Activated CD4-positive, alpha-beta T cell treated with anti-CD3 and anti-CD28 coated beads, Interleukin-2, amount 50 U/mL, for 24 hours (primary cell): ENCODE measurements at places on chromosomes 3 and 15.

DNA sequence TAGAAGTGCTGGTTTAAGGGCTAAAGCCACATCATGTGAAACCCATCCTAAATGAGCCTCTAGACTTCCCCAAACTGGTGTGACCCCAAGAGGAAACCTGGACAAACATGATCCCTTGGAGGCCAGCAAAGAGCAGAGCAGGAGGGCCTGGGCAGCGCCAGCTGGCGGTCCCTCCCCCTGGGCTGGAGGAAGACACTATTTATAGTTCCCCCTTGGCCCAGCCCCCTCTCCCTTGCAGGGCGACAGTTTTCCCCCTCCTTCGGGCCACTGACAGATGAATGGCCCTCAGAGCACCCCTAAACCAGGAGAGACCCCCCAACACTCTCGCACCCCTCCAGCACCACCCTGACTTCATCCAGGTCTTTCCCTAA, 2.9 kb downstream of the UCN2 start:
- DNase-seq, result no peak

DNA sequence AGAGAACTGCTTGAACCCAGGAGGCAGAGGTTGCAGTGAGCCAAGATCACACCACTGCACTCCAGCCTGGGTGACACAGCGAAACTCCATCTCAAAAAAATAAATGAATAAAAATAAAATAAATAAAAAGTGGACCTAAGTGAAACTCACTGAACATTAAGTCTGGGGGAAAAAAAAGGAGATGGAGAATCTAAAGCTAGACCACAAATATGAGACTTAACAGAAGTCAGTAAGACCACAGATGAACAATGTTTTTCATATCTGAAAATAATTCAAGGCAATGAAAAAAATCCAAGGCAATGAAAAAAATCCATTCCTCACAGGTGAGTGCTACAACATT, 18.6 kb downstream of the ANXA2 start:
- DNase-seq, result no peak

GRCh38 chr3:48410205-48411040, 19.5 kb downstream of the PLXNB1 start:
- DNase-seq, result no peak

DNA sequence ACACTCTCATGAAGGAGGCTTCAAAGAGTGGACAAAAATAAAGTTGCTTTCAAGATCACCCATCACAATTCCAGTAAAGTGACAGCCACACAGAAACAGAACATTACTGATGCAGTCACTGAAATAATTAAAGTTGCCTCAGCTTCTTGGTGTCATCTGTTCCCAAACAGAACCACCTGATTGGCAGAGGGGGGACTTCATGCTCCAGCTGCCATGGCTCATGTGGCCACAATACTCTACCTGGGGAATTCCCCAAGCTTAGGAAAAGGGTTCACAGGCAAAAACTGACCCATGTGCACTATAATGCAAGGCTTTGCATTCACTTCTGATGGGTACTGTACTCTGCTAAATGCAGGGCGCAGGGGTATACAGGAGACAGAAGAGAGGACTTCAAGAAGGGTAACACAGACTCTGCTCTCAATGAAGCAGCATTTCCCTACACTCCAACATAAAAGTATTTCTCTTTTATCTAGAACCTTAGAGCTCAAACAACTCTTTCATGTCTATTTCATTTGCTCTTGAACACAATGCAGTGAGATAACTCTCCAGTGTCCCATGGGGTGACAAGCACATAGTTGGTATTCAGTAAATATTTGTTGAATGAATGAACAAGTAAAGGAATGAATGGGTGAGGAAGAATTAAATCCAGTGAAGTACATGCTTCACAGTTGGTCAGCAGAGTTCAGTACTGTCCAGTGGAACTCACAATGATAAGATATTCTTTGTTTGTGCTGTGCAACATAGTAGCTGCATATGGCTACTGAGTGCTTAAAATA, 8.6 kb upstream of the CTNNB1 start:
- DNase-seq, result no peak

DNA sequence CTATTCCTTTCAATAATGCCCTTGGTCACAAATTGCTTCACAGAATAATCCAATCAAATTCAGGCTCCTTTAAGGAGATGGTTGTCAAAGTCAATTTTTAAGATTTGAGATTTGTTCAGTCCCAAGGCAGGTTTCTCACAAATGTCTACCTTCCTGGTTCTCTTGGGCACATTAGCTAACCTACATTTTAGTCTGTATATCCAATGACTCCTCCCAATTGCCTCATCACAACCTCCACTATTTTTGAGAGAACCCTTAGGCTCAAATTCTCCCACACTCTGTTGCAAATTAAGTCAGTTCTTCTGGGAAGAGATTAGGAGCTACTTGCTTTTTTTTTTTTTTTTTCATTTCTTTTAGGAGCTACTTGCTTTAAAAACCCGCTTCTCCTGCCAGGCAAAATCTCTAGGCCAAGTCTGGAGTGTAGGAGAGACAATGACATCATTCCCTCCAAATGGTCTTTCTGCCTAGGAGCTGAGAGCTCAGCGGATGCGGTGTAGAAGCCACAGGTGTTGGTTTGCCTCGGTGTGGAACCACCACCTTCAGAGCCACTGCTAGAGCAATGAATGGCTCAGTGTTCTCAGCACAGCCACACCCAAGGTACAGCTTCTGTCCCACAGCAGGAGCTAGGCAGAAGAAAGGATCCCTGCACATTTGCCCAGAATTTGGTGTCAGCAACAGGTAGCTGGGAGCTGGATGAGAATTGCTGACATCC, 10.0 kb upstream of the INO80 start:
- DNase-seq, result no peak

GRCh38 chr15:91983729-91984340, 130.3 kb downstream of the SLCO3A1 start:
- DNase-seq, result no peak

- no peak for DNase-seq
Observed at GRCh38 chr15:101539930-101540329, 50.4 kb upstream of the PCSK6 start.

DNA sequence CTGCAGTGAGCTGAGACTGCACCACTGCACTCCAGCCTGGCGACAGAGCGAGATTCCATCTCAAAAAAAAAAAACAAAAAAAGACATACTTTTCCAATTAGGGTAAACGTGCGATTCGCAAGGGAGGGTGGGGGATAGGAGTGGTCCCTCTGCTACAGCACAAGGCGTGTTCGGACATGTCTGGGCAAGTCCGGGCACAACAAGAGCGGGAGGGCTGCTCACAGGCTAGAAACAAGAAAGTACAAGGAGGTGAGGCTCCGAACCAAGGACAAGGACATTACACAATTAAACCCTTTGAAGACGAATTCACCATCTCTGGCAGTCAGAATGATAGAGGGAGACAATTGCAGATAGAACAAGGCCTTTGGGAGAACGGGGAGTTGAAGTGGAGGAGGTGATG, 32.2 kb upstream of the BCL2A1 start:
- no peak for DNase-seq

- no peak for DNase-seq
Observed at GRCh38 chr3:95449841-95450240, 1364.6 kb upstream of the EPHA6 start.

GRCh38 chr3:31197941-31198340, 303.5 kb upstream of the GADL1 start:
- no peak for DNase-seq

- no peak for DNase-seq
Observed at GRCh38 chr3:150878996-150879575, 26.2 kb downstream of the MINDY4B start.

DNA sequence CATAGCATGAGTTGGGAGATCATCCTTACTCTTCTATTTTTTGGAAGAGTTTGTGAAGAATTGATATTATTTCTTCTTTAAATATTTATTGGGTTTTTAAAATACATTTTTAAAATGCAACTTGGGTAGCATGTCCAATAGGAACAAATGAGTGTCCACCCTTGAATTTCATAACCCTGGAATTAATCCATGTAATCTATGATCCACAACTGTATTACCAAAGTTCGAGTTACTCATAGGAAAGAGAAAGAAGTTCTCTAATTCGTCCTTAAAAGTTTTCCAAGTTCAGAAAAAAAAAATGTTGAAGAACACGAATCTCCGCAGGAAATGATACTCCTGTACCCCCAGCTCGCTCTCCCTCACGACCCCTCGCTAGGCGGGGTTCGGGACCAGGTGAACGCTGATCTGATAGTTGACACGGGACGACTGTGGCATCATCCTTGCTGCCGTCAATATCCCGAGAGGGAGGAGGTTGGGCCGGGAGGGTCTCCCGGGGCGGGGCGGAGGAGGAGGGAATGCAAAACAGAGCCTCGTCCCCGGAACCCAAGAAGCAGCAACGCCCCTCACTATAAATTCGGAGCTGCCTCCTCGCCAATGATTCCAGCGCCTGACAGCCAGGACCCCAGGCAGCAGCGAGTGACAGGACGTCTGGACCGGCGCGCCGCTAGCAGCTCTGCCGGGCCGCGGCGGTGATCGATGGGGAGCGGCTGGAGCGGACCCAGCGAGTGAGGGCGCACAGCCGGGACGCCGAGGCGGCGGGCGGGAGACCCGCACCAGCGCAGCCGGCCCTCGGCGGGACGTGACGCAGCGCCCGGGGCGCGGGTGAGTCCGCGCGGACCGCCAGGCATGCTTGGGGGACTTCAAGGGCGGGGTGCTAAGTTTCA, at the start of gene AGTR1:
AGTR1 (plus strand) TSS at position 598 of the 884 bp plus-strand sequence. CDS start 43,133 bp downstream, outside the sequence.
- DNase-seq, result no peak

DNA sequence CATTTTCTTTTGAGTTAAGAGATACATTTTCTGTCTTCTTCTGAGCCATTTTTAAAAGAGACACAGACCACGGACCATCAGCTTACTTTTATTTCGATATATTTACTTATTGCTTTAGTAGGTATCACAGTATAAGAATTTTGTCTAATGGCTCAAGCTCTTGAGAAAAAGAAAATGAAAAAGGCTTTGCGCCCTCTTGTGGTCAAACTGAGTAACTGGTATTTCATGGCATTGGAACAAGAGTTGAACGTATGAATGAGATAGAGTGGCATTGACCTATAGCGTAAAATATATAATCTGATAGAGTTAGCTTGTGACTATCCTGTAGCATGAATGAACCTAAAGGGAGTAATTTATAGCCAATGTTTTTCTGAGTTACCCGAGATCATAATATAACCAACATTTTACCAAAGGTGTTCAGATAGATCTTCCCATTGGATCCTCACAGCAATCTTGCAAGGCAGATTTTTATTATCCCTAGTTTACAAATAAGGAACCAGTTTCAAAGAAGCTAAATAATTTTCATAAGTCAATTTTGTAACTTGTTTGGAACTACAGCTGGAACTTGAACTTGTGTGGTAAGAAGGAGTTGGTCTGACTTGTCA, 154.6 kb downstream of the POLR2M start:
- DNase-seq, result peak; percentile 52

- DNase-seq, result no peak
Observed at GRCh38 chr3:119181765-119182164, 8.4 kb downstream of the UPK1B start.

GRCh38 chr3:121665488-121665887, 4.8 kb upstream of the HCLS1 start:
- DNase-seq, result no peak
